ENCODE measurements at places on chromosomes 11 and 22. TPM values are rescaled to one million over a fixed set of nuclear protein-coding genes. Genes with fewer than 3 reads are reported as not detected.

The TSGA10IP gene
- total RNA-seq: not detected

The PIK3IP1 gene
- total RNA-seq: 23.6 TPM

The SLC22A12 gene
- 4.6 TPM for total RNA-seq

The CDC42BPG gene
- 8.7 TPM for total RNA-seq

The DAGLA gene
- 3.6 TPM for total RNA-seq

The CELSR1 gene
- total RNA-seq: 32.1 TPM

The MMP7 gene
- total RNA-seq: 33.2 TPM

The MAPK8IP1 gene
- total RNA-seq: 11.3 TPM

The SLC16A8 gene
- total RNA-seq: 2.2 TPM

The SLC22A6 gene
- total RNA-seq: 9.7 TPM

The FXYD6 gene
- 54.7 TPM for total RNA-seq

The SLC29A2 gene
- total RNA-seq: 10.5 TPM

The NCR3LG1 gene
- total RNA-seq: 1.8 TPM

The PIM3 gene
- total RNA-seq: 60.5 TPM

The MMP8 gene
- total RNA-seq: 2.8 TPM

The CTSW gene
- total RNA-seq: 1.4 TPM

The GLB1L3 gene
- 0.35 TPM for total RNA-seq

The KCNA4 gene
- total RNA-seq: 1.3 TPM

The TNKS1BP1 gene
- 60.7 TPM for total RNA-seq

The SOX6 gene
- 58.1 TPM for total RNA-seq

The IGF2 gene
- total RNA-seq: 562 TPM

The SCARF2 gene
- total RNA-seq: 40.4 TPM

The SART1 gene
- total RNA-seq: 60.9 TPM

The OR5M10 gene
- total RNA-seq: not detected

The IL17REL gene
- not detected for total RNA-seq

The TMEM191C gene
- 1.5 TPM for total RNA-seq

The YPEL1 gene
- 20.6 TPM for total RNA-seq

The SRSF8 gene
- 31.8 TPM for total RNA-seq

The YPEL4 gene
- total RNA-seq: 1.9 TPM

The PANX2 gene
- 0.82 TPM for total RNA-seq

The VWA5A gene
- 27.7 TPM for total RNA-seq

The RFPL3 gene
- not detected for total RNA-seq

The TEX54 gene
- total RNA-seq: not detected

The NXPE2 gene
- 0.70 TPM for total RNA-seq

The RPS25 gene
- total RNA-seq: 541 TPM

The TRIM6 gene
- total RNA-seq: 19.2 TPM

The MN1 gene
- total RNA-seq: 11.3 TPM

The VSIG2 gene
- 4.1 TPM for total RNA-seq

The VPREB1 gene
- total RNA-seq: 1.2 TPM

The OR6T1 gene
- total RNA-seq: not detected

The CCDC179 gene
- total RNA-seq: not detected

The KCNJ1 gene
- 120 TPM for total RNA-seq

The KCNK4 gene
- not detected for total RNA-seq

The SAA2 gene
- total RNA-seq: not detected

The MMP12 gene
- total RNA-seq: 1.6 TPM

The RAB36 gene
- 12.9 TPM for total RNA-seq
